Mucosa of descending colon (tissue), 3 donors: ENCODE measurements at places on chromosomes 3 and 15. TPM values are rescaled to one million over a fixed set of nuclear protein-coding genes. Genes with fewer than 3 reads are reported as not detected.

DNA sequence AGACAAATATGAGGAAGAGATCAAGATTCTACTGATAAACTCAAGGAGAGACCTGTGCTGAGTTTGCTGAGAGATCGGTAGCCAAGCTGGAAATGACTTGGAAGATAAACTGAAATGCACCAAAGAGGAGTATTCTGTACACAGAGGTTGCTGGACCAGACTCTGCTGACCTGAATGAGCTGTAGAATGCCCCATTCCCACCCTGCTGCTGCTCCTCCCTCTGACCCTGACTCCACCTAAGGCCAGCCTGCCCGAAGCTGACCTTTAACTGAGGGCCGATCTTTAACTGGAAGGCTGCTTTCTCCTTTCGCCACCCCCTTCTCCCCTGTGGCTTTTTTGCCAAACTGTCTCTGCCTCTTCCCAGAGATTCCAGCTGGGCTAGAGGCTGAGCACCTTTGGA lies 34.6 kb downstream of the CDIN1 start:
- DNase-seq = no peak

LINGO1 gene
- 1.9 TPM for total RNA-seq

GALNT15 gene
- total RNA-seq = 5.5 TPM

DNA sequence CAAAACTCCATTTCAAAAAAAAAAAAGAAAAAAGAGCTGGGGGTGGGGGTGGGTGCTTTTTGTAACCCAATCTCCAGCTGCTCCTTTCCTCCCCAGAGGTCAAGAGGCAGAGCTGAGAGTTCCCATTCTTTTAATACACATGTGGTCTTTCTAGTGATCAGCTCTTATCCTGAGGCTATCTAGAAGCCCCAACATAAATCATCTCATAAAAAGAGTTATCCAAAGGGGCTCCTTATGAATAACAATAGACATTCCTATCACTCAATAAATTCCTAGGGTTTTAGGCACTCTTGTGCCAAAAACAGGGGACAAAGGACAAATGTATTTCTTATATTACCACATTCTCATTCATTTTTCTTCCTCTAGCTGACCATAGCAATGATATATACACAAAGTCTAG lies 25.1 kb upstream of the GAP43 start:
- no peak for DNase-seq

DNA sequence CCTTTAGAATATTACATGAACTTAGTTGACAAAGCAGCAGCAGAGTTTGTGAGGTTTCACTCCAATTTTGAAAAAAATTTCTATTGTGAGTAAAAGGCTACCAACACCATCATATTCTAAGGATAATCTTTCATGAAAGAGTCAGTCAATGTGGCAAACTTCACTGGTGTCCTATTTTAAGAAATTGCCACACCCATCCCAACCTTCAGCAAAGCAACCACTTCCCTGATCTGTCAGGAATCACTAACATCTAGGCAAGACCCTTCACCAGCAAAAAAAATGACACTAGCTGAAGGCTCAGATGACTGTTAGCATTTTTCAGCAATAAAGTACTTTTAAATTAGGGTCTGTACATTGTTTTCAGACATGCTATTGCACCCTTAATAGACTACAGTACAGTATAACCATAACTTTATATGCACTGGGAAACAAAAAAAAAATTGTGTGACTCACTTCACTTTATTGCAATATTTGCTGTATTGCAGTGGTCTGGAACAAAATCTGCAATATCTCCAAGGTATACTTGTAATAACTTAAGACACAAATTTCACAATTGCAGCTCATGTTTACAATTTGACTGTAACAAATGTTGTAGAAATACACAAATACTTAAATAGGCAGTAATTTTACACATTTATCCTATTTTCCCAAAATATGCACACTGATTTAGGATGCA lies 38.9 kb upstream of the ALCAM start:
- DNase-seq = no peak

VIPR1 gene
- total RNA-seq = 68.9 TPM

DNA sequence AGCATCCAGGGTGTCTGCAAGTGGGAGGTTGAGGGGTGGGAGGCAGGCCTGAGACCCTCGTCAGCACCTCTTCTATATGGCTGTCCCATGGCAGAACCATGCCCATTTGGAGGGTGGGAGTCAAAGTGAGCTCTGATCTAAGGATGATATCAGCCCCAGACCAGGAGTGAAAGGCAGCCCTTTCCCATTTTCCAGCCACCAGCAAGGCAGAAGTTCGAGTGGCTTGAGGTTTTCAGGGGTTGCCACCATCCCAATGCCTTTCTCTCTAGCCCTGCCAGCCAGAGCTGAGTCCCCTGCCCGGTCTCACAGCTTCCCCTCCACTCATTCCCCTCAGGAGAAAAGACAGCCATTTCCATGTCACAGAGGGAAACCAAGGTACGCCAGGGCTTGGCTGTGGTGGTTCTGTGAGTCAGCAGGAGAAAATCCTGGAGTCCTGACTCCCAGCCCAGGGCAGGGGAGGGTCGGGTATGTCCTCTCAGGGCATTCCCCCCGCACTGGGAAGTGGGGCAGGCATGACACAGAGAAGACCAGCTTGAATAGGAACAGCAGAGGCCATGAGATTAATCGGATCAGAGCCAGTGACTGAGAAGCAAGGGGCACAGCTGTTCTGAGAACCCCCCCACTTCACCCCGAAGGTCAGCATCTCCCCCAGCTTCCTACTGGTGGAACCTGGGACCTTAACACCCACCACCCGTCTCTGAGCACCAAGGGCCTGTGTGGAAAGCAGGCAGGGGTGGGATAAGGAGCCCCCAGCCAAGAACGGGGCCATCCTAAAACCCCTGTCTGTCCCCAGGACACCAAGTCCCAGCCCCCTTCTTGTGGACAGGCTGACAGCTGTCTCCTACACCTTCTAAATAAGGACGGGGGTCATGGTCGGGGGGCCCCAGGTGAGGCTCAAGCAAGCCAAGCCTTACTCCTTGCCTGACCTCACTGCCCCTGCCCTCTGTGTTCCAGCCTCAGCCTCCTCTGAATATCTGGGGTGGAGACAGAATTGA lies 965 bp upstream of the SLC38A3 start:
- no peak for DNase-seq

FBLN2 gene
- total RNA-seq = 30.5 TPM

DNA sequence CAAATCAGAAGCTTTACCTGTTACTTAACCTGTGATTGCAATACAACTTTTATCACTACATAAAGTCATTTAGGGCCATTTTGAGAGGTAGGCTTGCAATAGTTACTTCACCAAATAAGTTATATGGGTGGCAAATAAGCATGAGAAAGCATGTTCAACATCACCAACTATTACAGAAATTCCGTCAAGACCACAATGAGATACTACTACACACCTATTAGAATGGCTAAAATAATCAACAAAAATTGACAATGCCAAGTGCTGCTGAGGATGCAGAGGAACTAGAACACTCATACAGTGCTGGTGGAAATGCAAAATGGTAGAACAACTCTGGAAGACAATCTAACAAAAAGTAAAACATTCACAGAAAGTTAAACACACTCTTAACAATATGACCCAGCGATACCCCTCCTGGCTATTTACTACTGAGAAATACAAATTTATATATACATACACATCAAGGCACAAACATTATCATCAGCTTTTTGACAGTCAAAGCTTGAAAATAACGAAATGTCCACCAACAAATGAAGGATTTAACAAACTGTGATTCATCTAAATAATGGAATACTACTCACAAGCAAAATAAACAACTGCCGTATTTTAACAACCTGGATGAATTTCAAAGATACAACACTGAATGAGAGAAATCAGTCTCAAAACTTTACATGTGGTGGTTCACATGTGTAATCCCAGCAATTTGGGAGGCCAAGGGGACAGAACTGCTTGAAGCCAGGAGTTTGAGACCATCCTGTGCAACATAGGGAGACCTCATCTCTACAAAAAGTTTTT lies 82.9 kb downstream of the MYO9A start:
- no peak for DNase-seq

EIF4A2 gene
- 536 TPM for total RNA-seq
